Stimulated activated CD8-positive, alpha-beta memory T cell treated with anti-CD3 and anti-CD28 coated beads, Interleukin-7, amount 100 ng/mL, for 4 hours (primary cell): ENCODE measurements at places on chromosomes 2 and 18.

DNA sequence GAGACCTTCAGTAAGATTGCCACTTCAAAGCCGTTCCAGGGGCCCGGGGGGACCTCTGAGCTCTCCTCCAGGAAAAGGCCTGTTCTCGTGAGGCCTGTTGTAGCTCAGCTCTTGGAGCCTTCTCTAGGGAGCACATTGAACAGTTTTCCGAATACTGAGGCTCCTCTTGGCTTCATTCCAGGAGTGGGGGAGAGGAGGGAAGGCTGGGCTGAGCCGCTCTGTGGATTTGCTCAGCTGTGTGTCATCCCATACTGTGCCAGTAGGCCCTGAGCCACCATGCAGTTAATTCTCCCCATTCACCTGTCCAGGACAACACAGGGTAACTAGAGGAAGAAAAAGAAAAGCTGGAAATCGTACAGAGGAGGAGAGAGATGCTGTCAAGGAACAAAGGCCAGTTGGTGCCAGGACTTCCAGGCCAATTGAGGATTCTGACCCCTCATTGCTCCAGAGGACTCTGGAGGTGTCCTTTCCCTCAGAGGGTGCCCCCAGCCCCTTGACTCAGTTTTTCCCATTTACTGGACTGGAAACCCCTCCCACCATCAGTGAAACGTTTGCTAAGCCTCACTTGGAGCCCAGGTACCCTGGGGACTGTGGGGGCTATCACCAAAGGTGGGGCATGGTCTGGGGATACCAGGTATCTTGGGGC, 41.4 kb downstream of the HS1BP3 start:
- no peak for DNase-seq

DNA sequence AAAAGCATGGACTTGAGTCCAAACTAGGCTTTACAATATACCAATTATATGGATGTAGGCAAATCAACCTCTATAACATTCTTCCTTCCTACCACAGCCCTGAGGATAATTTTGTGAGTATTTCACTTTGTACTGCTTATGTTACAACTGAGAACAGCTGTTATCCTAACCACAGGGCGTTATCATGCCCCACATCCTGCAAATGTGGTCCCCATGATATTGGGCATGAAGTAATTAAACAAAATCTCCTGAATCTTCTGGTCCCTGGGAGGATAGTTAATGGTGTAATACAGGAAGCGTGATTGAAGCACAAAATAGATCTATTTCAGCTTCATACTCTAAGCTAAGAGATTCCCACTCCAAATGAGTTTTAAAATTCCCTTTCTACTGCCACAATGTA, 223.6 kb downstream of the CDH20 start:
- no peak for DNase-seq

- DNase-seq: no peak
Observed at GRCh38 chr2:147297820-147298219, 547.0 kb upstream of the ACVR2A start.

GRCh38 chr18:49849331-49850217, 36.2 kb upstream of the ACAA2 start:
- DNase-seq: no peak

GRCh38 chr18:51278045-51278649, 80.7 kb upstream of the MEX3C start:
- no peak for DNase-seq
